Fibroblast of skin of scalp (primary cell): ENCODE measurements at places on chromosomes 4 and X.

DNA sequence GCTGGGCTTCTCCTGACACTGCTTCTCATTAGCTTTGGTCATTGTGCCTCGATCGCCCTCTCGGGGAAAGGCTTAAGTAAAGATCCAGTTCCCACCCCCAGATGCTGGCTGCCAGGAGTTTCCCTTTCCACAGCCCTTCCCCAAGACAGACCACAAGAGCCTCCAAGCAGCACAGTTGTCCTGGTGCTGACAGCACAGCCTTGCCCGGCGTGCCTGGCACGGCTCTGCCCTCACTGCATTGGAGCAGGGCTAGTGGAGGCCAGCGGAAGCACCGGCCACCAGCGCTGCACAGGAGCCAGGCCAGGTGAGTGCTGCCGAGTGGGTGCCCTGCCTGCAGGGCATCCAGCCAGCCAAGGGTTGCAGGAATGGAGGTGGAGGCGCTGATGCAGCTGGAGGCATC, 9.7 kb upstream of the MSANTD1 start:
- DNase-seq = no peak

DNA sequence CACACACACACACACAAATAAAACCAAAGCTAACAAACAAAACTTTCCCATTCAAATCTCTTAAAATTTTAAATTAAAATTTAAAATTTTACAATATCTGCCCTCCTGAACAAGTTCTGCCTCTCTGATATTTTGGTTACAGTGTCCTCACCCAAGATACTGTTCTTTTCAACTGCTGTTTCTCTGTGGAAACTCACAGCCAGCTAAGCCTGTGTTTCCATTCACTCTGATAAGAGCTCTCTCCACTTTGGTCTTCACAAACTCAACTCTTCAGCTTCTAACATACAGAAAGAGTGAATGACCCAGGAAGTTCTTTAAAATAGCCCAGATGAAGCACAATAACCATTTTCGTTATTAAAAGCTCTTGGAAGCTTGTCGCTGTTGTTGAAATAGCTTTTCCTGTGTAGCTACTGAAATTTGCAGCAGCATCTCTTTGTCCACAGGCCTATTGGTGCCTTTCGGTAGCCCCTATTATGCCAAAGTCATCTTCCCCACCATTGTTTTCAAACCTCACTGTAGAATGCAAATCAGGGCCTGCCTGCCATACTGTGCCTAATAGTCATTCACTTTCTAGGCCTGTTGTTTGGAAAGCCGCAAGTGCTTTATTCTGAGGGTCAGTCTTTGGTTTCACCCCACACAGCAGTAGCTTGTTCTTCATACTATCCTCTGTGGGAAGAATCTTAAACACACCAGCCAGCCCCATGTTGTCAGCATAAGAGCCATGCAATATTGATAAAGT, 19.4 kb downstream of the INPP4B start:
- DNase-seq = no peak

DNA sequence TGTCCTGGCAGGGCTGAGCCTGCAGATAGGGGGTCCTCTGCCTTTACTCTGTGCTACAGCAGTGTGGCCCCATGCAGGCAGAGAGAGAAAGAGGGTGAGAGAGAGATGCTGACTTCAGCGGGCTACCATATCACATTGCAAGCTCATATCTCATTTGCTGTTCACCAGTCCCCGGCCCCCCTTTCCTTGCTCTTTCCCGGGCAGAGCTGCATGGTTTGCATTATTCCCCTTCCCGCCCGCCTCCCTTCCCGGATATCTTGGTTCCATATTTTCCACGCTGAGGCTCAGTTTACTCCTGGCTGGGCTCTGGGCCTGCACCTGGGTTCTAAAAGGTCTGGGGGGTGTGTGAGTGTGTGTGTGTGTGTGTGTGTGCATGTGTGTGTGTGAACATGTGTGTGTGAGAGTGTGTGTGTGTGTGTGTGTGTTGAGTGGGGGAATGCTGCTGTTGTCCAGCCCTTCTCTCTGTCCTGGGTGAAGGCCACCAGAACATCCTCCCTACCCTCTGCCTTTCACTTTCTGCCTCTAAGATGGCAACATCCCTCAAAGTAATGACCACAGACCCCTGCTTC, 63.5 kb downstream of the PJA1 start:
- no peak for DNase-seq

DNA sequence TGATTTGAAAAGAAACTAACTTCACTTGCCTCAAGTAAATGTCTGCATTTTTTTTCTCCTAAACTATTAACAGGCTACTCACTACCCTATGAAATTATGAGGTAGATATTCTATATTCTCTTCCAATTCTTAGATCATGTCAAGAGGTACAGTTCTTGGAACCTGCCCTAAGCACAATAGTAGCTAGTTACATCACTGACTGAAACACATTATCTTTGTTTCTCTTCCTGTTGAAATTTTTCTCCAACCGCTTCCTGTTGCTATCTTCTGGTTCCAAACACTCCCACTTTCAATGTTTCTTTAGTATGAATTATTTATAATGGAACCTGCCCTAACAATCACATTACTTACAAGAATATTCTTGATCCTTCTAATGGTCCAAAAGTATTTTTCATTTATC, 5.0 kb upstream of the BANK1 start:
- DNase-seq = no peak

GRCh38 chrX:45198301-45198700, 2.4 kb downstream of the DIPK2B start:
- no peak for DNase-seq

DNA sequence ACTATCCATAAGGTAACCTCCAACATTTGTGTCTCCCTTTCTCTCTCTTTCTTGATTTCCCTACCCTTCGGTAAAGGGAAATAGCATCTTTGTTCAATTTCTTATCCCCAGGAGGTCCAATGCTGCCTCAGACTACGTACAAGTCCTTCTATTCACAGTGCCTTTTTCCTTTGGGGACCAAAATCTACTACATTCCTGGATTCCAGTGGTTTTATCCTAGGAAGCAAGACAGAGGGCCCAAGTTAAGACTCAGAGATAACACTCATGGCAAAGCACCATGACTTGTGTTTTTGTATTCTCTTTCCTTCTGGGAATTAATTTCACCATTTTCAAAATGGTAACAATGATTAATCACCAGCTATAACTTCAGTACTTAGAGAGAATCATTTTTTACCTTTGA, 10.6 kb downstream of the G3BP2 start:
- DNase-seq = peak; percentile 78

DNA sequence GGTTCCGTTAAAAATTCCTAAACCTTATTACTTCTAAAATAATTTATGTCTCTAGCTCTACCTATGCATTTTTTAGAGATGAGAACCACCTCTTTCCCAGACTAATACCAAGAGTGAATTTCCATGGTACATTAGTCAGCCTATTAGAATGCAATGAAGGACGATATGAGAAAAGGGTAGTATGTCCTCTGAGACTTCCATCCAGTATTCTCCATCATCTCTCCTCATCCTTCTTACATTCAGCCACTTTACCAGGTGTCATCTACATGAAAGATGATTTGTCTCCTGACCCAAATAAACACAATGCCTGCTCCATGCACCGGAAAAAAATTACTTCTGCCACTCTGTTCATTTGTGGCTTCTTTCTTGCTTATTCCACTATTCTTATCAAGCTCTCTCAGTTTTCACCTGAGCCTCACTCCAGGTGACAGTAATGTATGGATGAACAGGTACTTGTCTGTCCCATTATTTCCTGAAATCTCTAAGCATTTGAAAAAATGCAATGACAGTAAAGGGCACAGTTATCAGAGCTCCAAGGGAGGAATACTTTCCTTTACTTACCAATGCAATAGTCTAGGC, 97.9 kb downstream of the MAB21L2 start:
- DNase-seq = no peak

- DNase-seq = no peak
These were observed 1.9 kb upstream of the DUSP9 start for GRCh38 chrX:153645151-153645550.
